CD4-positive, alpha-beta T cell treated with Interferon alpha-2 for 1 hour (primary cell): ENCODE measurements at places on chromosomes 1 and 21.
A peak's percentile ranks its signal among the peaks of the same experiment; 100 is the strongest.

GRCh38 chr21:45248893-45249381, 38.8 kb downstream of the POFUT2 start:
- no peak for DNase-seq

DNA sequence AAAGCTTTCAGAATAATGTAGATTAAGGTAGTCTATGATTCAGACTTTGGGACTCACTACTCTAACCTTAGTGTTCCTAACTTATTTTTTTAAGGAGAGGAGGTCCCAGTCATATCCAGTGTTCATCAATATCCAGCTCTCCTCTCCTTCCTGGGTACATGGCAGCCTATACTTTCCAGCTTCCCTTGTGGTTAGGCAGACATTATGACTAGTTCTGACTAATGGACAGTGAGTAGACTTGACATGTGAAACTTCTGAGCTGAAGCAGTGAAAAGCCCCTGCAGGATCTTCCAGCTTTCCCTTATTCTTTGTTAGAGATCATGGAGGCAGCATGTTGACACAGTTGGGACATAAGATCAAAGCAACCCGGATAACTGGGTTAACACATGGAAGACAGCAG, 144.2 kb downstream of the PTPRU start:
- DNase-seq = no peak

DNA sequence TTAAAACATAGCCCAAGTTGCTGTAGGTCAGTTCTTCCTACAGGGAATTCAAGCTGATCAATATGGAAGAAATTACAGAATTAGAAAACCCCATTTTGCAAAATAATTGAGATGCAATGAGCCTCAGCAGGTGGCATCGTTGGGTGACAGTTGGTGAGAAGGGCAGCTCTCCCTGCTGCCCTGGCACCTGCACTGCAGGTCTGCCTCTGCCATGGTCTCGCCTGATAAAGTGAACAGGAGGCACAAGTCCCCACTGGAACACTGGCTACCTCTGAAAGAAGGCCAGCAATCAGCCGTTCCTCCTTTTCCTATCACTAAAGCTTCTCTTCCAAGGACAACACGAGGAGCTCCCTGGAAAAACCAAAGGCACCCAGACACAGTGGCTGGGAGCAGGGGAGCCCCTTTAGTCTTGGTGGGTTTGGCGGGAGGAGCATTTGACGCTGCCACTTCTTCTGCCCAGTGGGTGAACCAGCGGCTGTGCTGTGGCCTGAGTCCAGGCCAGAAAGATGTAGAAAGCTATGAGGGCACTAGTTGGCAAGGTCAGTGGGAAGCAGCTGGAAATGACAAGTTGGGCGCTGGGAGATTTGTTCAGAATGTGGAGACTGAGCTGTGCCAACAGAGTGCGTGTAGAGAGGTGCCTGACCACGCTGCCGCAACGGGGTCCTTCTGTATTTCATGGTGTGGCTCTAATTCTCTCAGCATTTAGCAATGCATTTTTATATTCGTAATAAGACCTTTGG, 93.1 kb downstream of the RIPK4 start:
- DNase-seq = no peak

DNA sequence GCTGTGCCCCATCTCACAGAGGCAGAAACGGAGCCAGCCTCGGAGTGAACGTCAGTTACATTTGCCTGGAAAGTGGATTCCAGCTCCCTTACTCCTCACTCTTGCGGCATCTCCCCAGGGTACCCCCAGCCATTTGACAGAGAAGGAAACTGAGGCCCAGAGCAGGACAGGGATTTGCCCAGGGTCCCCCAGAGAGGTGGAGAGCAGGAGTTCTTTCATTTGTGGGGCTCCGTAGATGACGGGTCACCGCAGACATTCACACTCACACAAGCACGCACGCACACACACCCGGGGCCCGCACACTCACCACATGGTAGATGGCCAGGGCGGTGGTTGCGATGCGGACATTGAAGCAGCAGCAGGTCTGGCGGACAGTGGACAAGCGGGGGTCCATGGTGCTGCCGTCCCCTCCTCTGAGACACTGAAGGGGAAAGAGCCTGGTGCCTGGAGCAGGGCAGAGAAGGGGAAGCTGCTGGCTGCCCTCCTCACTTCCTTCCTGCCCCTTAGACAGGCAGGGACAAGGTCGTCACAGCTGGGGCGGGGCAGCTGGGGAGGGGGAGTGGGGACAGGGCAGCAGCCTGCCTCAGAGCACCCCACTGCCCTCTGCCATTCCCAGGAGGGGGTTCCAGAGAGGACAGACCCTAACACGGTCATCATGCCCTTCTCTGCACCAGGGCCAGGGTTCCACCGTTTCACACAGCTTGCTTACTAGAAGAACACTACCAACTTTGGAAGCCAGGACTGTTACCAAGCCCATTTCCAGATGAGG, at the start of gene LAPTM5:
Gene LAPTM5, minus strand, starts transcription at position 423 of the 769 bp plus-strand sequence. Its CDS starts 29 bp downstream, at position 394.
- DNase-seq = peak; percentile 68

GRCh38 chr1:28985427-28985826, 71.1 kb downstream of the EPB41 start:
- DNase-seq = no peak

GRCh38 chr1:180213401-180214170, 16.5 kb upstream of the LHX4 start:
- peak; percentile 34 for DNase-seq

DNA sequence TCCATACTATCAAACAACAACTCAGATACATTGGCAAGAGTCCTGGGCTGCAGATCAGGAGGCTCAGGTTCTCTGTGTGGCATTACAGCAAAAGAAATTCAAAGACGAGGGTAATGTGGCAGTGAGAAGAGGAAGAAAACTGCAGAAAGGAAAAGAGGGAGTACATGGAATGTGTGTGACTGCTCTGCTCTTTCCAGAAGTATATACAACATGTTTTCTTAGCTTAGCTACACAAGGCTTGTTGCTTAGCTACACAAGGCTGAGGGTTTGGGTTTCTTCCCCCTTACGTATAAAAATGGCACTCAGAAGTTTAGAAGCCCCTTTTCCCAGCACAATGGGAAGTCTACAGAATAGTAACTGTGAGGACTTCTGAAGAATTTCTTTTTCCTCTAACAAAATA, 86.0 kb downstream of the PRRX1 start:
- DNase-seq = no peak

DNA sequence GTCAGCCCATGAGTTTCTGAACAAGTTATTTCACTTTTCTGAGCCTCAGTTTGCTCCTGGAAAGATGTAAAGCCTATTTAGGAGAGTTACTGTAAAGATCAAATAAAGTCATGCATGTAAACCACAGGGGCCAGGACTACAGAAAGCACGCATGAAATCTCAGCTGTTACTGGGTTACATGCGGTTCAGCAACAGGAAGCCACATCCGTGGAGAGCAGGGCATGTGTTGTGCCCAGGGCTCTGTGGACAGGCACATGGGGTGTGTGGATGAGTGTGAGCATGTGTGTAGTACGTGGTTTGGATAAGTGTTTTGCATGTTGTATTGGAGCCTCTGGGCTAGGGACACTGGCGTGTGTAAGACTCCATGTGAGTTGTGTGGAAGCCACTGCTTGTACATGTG, 2.2 kb upstream of the EPHA2 start:
- peak; percentile 50 for DNase-seq

DNA sequence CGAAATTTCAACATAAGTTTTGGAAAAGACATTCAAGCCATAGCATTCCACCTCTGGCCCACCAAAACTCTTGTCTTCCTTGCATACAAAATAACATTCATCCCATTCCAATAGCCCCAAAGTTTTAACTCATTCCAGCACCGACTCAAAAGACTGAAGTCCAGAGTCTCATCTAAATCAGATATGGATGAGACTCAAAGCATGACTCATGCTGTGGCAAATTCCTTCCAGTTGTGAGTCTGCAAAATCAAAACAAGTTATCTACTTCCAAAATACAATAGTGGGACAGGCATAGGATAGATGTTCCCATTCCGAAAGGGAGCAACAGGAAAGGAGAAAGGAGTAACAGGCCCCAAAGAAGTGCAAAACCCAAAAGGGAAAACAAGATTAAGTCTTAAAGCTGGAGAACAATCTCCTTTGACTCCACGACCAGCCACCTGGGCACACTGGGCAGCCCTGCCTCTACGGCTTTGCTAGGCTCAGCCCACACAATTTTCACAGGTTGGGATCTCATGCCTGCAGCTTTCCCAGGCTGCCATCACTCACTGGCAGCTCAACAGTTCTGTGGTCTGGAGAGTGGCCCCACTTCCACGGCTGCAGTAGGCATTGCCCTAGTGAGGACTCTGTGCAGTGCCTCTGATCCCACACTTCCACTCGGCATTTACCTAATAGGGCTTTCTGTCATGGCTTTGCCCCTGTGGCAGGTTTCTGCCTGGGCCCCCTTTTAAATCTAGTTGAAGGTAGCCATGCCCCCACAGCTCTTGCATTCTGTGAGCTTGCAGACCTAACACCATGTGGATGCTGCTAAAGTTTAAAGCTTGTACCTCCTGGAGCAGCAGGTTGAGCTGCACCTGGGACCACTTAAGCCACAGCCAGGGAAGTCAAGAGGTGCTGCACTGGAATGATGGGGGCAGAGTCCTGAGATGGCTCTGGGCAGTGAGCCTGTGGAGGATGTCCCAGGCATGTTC, 51.0 kb downstream of the RUNX3 start:
- no peak for DNase-seq

DNA sequence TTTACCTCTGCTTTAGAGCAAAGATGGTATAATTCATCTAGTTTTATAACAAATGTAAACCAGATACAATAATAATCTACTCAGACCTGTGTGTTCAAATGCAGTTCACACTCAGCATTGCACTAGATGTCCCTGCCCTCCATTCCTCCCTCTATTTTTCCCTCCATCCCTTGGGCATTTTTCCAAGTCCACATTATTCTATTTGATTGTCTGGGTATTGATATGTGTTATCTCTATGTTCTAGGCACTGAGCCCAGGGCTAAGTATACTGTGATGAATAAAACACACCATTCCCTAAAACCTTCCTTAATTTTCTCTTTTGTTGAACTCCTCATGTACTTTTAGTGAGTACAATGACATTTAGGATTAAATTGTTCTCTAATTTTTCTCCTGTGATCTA, 66.2 kb upstream of the HMCN1 start:
- no peak for DNase-seq

GRCh38 chr1:6867729-6868659, 82.7 kb downstream of the CAMTA1 start:
- no peak for DNase-seq

GRCh38 chr1:182484531-182485257, 34.7 kb downstream of the RGSL1 start:
- DNase-seq = peak; percentile 14

DNA sequence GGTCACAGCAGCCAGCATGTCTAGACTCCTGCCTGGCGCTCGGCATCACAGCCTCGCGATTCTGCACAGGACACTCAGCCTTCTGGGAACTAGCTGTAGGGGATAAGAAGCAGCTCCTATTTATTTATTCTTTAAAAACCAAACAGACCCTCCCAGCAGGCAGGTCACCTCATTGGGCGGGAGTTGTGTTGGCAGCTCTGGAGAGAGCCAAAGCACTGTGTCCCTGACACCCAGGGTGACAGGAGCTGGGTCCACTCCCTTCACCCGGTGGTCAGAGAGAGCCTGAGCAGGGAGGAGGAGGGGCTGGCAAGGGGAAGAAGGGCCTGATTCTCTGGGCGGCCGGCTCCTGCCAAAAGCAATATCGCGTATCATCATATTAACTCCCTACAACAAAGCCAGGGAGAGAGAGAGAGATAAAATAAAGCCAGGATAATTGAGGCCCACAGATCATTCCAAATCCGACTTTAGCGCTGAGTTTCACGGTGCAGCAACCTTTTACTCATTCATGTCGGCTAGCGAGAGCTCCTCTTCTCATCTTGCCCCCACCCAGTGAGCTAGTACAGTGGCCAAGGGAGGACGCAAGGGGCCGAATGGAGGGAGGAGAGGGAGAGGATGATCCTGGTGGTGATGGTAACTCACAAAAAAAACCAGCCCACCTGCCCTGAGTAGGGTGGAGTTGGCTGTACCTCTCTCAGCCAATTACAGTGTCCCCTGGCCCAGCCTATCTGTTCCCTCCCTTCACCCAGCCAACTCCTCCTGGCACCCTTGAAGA, 79.8 kb upstream of the IFFO2 start:
- DNase-seq = no peak

- no peak for DNase-seq
Measured at GRCh38 chr1:156508205-156508954, 7.8 kb upstream of the MEF2D start.

DNA sequence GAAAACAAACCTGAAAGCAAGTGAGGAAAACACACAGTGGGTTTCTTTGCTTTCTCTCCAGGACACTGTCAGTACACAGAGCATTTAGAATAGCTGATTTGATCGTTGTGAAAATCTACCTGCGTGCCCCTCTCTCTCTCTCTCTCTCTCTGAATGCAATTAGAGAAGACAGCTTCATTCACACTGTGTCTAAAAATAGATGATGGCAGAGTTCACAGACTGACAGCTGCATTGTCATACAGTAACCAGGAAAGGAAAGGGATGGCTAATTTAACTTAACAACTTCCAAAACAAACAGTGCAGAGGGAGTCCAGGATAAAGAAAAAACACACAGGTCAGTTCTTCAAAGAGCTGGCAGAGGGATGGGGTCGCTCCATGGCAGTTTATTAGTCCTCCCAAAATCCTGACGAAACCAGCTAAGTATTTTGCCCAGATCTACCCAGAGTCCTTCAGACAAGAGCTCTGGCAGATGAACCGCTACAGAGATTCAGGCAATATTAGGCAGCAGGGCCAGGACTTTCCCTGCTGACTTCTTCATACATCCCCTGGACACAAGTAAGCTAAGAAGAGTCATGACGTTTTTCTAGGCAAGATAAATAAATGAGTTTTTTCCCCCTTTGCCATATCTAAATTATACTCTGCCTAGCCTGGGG, 58.9 kb downstream of the WLS start:
- no peak for DNase-seq

- DNase-seq = no peak
Measured at GRCh38 chr1:116537040-116537831, 33.6 kb downstream of the CD58 start.

GRCh38 chr1:216922406-216922805, 199.2 kb upstream of the ESRRG start:
- DNase-seq = no peak

- DNase-seq = no peak
Measured at GRCh38 chr1:69649383-69649990, 81.8 kb downstream of the LRRC7 start.

- no peak for DNase-seq
Measured at GRCh38 chr1:216034506-216034905, 388.7 kb downstream of the USH2A start.

GRCh38 chr21:26788790-26789189, 56.4 kb downstream of the ADAMTS1 start:
- no peak for DNase-seq

GRCh38 chr1:24803220-24803619, 58.0 kb downstream of the CLIC4 start:
- no peak for DNase-seq

GRCh38 chr1:180640531-180640949, 8.7 kb downstream of the XPR1 start:
- no peak for DNase-seq
